ENCODE measurements at places on chromosomes 1 and 21. TPM values are rescaled to one million over a fixed set of nuclear protein-coding genes. Genes with fewer than 3 reads are reported as not detected.

Gene CSF3R
- 0.79 TPM for total RNA-seq

Gene CELA3B
- not detected for total RNA-seq

Gene PHGDH
- 431 TPM for total RNA-seq

Gene LMO4
- 31.8 TPM for total RNA-seq

Gene HLX
- total RNA-seq = 0.55 TPM

Gene LCE2B
- total RNA-seq = not detected

Gene OSCP1
- 2.1 TPM for total RNA-seq

Gene KRTAP7-1
- not detected for total RNA-seq

Gene GIPC2
- 0.62 TPM for total RNA-seq

Gene RCOR3
- 50.2 TPM for total RNA-seq

Gene GPR37L1
- not detected for total RNA-seq

Gene PALMD
- total RNA-seq = not detected

Gene DCDC2B
- 0.21 TPM for total RNA-seq

DNA sequence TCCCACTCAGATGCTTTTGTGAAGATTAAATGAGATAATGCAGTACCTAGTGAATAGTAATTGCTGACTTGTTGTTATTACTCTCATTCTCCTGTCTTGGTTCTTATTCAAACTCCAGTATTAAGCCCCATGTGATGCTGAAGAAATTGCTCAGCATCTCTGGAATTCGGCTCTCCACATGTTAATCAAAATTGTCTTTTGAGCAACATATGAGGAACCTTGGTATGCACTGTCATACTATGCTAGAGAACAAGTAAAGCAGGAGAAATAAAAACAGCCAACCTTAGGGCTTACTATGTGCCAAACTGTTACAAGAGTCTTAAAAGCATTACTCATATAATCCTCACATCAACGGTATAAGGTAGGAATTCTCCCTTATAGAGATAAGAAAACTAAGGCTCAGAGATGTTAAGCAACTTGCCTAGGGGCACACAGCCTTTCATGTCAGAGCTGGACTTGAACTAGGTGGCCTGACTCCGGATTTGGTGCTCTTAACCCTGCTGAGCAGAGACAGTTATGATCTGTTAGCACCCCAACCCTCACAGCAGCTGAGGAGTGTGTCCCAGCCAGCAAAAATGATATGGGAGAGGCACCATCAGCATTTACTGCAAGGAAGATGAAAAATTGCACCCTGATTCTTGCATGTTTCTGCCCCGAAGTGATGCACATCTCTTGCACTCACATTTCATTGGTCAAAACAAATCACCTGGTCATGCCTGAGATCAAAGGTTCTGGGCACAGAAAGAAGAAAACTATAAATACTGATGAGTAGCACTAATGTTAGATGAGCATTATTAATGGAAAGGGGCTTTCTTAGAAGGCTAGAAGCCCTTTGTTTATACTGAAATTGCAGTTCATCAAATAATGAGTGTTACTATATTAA is 102.3 kb downstream of the OMA1 start:
- H3K36me3 ChIP-seq = no peaks in the 10 kb centered on the region
- H3K27ac ChIP-seq = no peak overlapping the region
- DNase-seq = no peak
- H3K4me3 ChIP-seq = no peak overlapping the region
- H3K4me1 ChIP-seq = no peaks in the 10 kb centered on the region

GRCh38 chr1:219189021-219189824 is 15.5 kb downstream of the LYPLAL1 start:
- no peak for DNase-seq
- H3K4me1 ChIP-seq = peaks cover 35% of the 10 kb centered on the region
- H3K27me3 ChIP-seq = no peaks in the 10 kb centered on the region
- peak overlapping the region; percentile 63 for H3K27ac ChIP-seq
- H3K4me3 ChIP-seq = peak overlapping the region; percentile 75
- H3K36me3 ChIP-seq = peaks cover 5% of the 10 kb centered on the region

DNA sequence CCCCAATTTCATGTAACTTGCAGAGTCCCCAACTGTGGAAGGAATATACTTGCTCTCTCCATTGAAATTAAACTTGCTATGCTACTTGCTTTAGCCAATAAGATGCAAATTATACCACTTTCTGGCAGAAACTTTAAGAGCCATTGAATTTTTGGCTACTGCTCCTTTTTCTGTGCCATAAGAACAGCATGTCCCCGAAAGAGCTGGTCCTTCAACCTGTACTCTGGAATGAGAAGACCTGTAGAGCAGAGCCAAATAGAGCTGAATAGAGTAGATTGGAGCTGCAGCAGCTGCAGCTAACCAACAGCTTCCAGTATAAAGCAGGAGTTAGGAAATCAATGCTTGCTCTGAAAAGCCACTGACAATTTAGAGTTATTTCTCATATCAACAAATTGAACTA is 472.3 kb upstream of the B3GALT2 start:
- H3K4me3 ChIP-seq = no peak overlapping the region
- H3K4me1 ChIP-seq = no peaks in the 10 kb centered on the region
- no peaks in the 10 kb centered on the region for H3K27me3 ChIP-seq
- H3K36me3 ChIP-seq = peaks cover 5% of the 10 kb centered on the region
- no peak overlapping the region for H3K27ac ChIP-seq

GRCh38 chr1:200896531-200897196 is 2.0 kb downstream of the INAVA start:
- no peak overlapping the region for H3K27ac ChIP-seq
- peaks cover 7% of the 10 kb centered on the region for H3K4me1 ChIP-seq
- peaks cover 98% of the 10 kb centered on the region for H3K27me3 ChIP-seq
- no peaks in the 10 kb centered on the region for H3K36me3 ChIP-seq
- DNase-seq = no peak

DNA sequence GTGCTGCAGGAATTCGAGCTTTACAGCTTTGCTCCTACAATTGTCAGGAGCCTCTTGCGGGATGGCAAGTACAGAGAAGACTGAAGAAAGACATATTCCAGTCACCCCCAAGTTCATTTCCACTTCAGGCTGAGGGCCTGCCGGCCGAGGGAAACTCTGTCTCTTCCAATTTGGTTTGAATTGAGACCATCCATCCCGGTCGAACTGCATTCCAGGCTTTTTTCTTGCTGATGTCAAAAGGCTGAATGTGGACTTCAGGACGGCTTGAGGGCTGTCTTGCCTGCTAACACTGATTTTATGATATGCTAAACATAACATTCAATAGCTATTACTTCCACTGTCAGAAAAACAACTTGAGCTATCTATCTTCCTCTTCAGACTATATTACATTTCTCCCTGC is 79.8 kb upstream of the PLXNA2 start:
- H3K4me1 ChIP-seq = no peaks in the 10 kb centered on the region
- DNase-seq = no peak
- peaks cover 25% of the 10 kb centered on the region for H3K27me3 ChIP-seq
- no peak overlapping the region for H3K4me3 ChIP-seq
- H3K36me3 ChIP-seq = no peaks in the 10 kb centered on the region

GRCh38 chr1:22817462-22817861 is 106.8 kb downstream of the EPHB2 start:
- H3K27ac ChIP-seq = no peak overlapping the region
- no peaks in the 10 kb centered on the region for H3K36me3 ChIP-seq
- H3K4me1 ChIP-seq = no peaks in the 10 kb centered on the region
- DNase-seq = no peak
- no peak overlapping the region for H3K4me3 ChIP-seq

DNA sequence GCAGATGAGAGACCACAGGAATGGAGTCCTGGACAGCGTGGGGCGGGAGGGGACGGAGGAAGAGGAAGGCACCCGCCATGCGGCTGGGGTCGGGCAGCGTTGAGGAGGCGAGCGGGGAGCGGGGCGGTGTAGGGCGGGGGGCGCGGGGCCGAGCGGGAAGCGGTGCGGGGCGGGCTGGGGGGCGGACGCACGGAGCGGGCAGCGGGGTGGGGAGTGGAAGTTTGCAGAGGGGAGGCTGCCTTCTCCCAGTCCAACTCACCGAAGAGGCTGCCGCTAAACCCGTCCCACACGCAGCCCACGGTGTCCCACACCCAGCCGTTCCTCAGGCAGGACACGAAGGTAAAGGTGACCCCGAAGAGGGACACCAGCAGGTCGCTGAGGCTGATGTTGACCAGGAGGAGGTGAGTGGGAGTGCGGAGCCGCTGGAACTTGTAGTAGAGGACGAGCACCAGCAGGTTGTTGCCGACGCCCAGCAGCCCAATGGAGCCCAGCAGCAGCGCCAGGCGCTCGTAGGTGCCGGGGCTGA is 483 bp downstream of the CHML start:
- H3K36me3 ChIP-seq = peaks cover 17% of the 10 kb centered on the region
- peak overlapping the region; percentile 93 for H3K4me3 ChIP-seq
- peaks cover 48% of the 10 kb centered on the region for H3K4me1 ChIP-seq
- peak; percentile 39 for DNase-seq

- no peak for DNase-seq
- peaks cover 14% of the 10 kb centered on the region for H3K36me3 ChIP-seq
- H3K27ac ChIP-seq = peak overlapping the region; percentile 15
- no peak overlapping the region for H3K4me3 ChIP-seq
- H3K4me1 ChIP-seq = peaks cover 12% of the 10 kb centered on the region
Observed at GRCh38 chr1:220123889-220124288, 30.0 kb downstream of the IARS2 start.

- no peak overlapping the region for H3K4me3 ChIP-seq
- peaks cover 5% of the 10 kb centered on the region for H3K36me3 ChIP-seq
- DNase-seq = no peak
Observed at GRCh38 chr1:64608005-64608650, 136.7 kb upstream of the RAVER2 start.

DNA sequence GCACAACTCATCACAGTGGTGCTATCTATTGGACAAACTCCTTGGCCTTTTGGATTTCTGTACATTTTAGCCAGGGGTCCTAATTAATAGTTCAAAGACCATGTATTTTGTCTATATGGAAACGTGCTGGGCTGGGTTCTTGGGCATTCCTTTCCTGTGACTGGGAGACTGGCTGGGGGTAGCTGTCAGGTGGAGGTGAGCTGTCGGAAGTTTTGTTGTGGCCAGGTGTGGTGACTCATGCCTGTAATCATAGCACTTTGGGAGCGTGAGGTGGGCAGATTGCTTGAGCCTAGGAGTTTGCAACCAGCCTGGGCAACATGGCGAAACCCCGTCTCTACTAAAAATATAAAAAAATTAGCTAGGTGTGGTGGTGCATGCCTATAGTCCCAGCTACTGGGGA is 392.4 kb downstream of the RPS6KC1 start:
- no peaks in the 10 kb centered on the region for H3K36me3 ChIP-seq
- H3K4me3 ChIP-seq = no peak overlapping the region
- H3K27me3 ChIP-seq = peaks cover 5% of the 10 kb centered on the region
- no peaks in the 10 kb centered on the region for H3K4me1 ChIP-seq

- H3K27me3 ChIP-seq = peaks cover under 1% of the 10 kb centered on the region
- no peak for DNase-seq
- no peak overlapping the region for H3K4me3 ChIP-seq
- peaks cover 9% of the 10 kb centered on the region for H3K4me1 ChIP-seq
- H3K36me3 ChIP-seq = no peaks in the 10 kb centered on the region
Observed at GRCh38 chr21:36575306-36575705, 95.4 kb upstream of the CLDN14 start.

DNA sequence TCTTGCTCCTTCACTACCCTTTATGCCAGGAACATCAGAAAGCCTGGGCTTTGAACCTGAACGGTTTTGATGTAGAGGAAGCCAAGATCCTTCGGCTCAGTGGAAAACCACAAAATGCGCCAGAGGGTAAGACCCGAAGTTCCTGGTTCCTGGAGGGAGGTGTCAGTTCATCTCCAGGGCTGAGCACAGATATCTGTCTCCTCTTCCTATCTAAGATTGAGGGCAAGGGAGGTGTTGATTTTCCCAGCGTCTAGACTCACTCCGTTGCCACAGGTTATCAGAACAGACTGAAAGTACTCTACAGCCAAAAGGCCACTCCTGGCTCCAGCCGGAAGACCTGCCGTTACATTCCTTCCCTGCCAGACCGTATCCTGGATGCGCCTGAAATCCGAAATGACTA is 915 bp downstream of the CDC20 start:
- peaks cover 51% of the 10 kb centered on the region for H3K4me1 ChIP-seq
- H3K36me3 ChIP-seq = peaks cover 21% of the 10 kb centered on the region
- DNase-seq = no peak
- H3K27me3 ChIP-seq = no peaks in the 10 kb centered on the region
- H3K27ac ChIP-seq = peak overlapping the region; percentile 42

GRCh38 chr1:18032172-18032859 is 75.3 kb upstream of the IGSF21 start:
- H3K36me3 ChIP-seq = no peaks in the 10 kb centered on the region
- no peaks in the 10 kb centered on the region for H3K4me1 ChIP-seq
- DNase-seq = no peak
- H3K27ac ChIP-seq = no peak overlapping the region

- H3K36me3 ChIP-seq = no peaks in the 10 kb centered on the region
- no peak for DNase-seq
- H3K4me3 ChIP-seq = no peak overlapping the region
- no peaks in the 10 kb centered on the region for H3K27me3 ChIP-seq
- H3K27ac ChIP-seq = no peak overlapping the region
Observed at GRCh38 chr1:235607284-235607683, 42.3 kb downstream of the GNG4 start.

DNA sequence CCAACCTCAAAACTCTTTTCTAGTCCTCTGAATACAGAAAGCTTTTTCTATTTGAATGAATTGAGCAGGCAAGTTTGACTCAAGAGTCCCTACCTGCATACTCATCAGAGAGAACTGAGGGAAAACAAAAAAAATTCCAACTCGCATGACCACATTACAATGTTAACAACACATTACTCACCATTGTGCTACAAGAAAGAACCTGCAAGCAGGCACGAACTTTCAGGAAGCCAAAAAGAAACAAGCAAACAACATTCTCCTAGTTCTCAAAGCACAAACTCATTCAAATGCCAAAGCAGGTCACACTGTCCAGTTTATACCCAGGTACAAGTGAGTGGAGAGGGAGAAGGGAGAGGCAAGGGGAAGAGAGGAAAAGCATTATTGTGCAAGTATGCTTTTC is 14.6 kb downstream of the OTUD7B start:
- peak; percentile 12 for DNase-seq
- H3K27ac ChIP-seq = peak overlapping the region; percentile 86
- peak overlapping the region; percentile 76 for H3K4me3 ChIP-seq
- peaks cover 20% of the 10 kb centered on the region for H3K36me3 ChIP-seq
- H3K4me1 ChIP-seq = peaks cover 59% of the 10 kb centered on the region
- H3K27me3 ChIP-seq = no peaks in the 10 kb centered on the region

DNA sequence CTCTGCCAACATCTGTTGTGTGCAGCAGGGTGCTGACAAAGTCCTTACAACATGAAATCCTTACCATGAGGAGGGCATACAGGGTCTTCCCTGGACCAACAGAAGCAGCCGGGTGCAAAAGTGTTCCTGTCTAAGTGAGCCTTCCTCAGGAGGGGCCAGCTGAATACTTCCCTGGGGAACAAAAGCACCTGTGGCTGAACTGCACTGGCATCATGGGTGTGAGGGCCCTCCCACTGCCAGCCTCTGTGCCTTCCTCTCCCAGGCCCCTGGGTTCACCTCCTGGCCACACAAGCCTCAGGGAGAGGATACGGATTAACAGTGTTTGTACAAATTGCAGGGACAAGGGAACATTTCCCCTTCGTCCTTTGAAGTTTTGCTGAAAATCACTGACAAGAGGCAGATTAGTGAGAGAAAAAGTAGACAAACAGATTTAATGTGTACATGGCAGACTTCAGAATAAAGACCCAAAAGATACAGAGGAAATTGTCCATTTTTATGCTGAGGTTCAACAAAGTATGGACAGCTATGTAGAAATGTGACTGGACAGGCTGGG is 91.0 kb upstream of the PPM1J start:
- H3K36me3 ChIP-seq = no peaks in the 10 kb centered on the region
- H3K27ac ChIP-seq = no peak overlapping the region
- no peak overlapping the region for H3K4me3 ChIP-seq
- DNase-seq = no peak
- no peaks in the 10 kb centered on the region for H3K4me1 ChIP-seq

GRCh38 chr1:31605908-31606427 is 11.5 kb upstream of the HCRTR1 start:
- no peak overlapping the region for H3K4me3 ChIP-seq
- H3K36me3 ChIP-seq = no peaks in the 10 kb centered on the region
- peaks cover 12% of the 10 kb centered on the region for H3K4me1 ChIP-seq
- H3K27me3 ChIP-seq = peaks cover 13% of the 10 kb centered on the region

Data from activated T-cell treated with anti-CD3 and anti-CD28 coated beads, Interleukin-2, amount 50 U/mL, for 72 hours (primary cell).